Epithelial cell of alveolus of lung (primary cell): ENCODE measurements at places on chromosomes 13 and 19. TPM values are rescaled to one million over a fixed set of nuclear protein-coding genes. Genes with fewer than 3 reads are reported as not detected.

The DCLK1 gene
- 2.2 and 4.1 TPM in 2 replicates for total RNA-seq

The PNMA8C gene
- under 0.01 TPM in 1 of 2 replicates, not detected in the other for total RNA-seq

The NECTIN2 gene
- 164 and 177 TPM in 2 replicates for total RNA-seq

The CD177 gene
- total RNA-seq = 0.78 TPM in 1 of 2 replicates, not detected in the other

The SIGLEC9 gene
- total RNA-seq = not detected in 2 replicates

The GPR12 gene
- not detected in 2 replicates for total RNA-seq

The CAPN12 gene
- total RNA-seq = 0.13 and 0.16 TPM in 2 replicates
